Breast epithelium (tissue), 4 donors: ENCODE measurements at places on chromosomes 13 and 19. TPM values are rescaled to one million over a fixed set of nuclear protein-coding genes. Genes with fewer than 3 reads are reported as not detected.

SIGLEC12 gene
- total RNA-seq, result not detected

LILRB2 gene
- 0.98 TPM for total RNA-seq

SGCG gene
- 18.1 TPM for total RNA-seq

KLK13 gene
- total RNA-seq, result not detected

CEACAM16 gene
- total RNA-seq, result not detected

SYT3 gene
- 0.33 TPM for total RNA-seq

CALR3 gene
- not detected for total RNA-seq

TTYH1 gene
- total RNA-seq, result 0.48 TPM

LRRC4B gene
- 1.3 TPM for total RNA-seq

CHST8 gene
- 14.1 TPM for total RNA-seq

GRCh38 chr13:25783601-25784024 is 268.2 kb downstream of the SHISA2 start:
- no peaks in the 10 kb centered on the region for H3K27me3 ChIP-seq
- no peak overlapping the region for H3K4me3 ChIP-seq
- H3K27ac ChIP-seq, result no peak overlapping the region
- DNase-seq, result no peak
- H3K4me1 ChIP-seq, result no peaks in the 10 kb centered on the region
- no peaks in the 10 kb centered on the region for H3K36me3 ChIP-seq

- no peak overlapping the region for H3K4me3 ChIP-seq
- H3K36me3 ChIP-seq, result no peaks in the 10 kb centered on the region
- H3K4me1 ChIP-seq, result no peaks in the 10 kb centered on the region
- no peak overlapping the region for H3K27ac ChIP-seq
- DNase-seq, result no peak
These were observed 1564.3 kb upstream of the PRR20A start for GRCh38 chr13:55576389-55576788.

GRCh38 chr13:97043302-97043701 is 49.0 kb upstream of the OXGR1 start:
- no peaks in the 10 kb centered on the region for H3K27me3 ChIP-seq
- no peak for DNase-seq
- no peaks in the 10 kb centered on the region for H3K4me1 ChIP-seq

DNA sequence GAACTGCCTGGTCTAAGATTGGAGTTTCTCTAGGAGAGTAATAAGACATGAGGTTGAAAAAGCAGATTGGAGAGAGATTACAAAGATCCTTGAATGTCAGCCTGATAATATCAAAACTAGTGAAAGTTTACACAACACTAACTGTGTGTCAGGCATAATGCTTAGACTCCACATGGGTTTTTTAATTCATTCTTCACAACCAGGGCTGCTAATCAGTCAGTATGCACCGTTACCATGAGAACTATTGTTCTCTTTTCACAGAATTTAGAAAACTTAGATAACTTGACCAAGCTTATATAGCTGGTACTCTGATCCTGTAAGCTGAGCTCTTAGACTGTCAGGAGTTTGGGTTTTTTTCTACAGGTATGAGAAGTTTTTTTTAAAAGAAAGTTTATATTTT is 46.6 kb upstream of the TSC22D1 start:
- no peak for DNase-seq
- no peaks in the 10 kb centered on the region for H3K27me3 ChIP-seq
- no peak overlapping the region for H3K4me3 ChIP-seq
- no peaks in the 10 kb centered on the region for H3K36me3 ChIP-seq
- H3K4me1 ChIP-seq, result no peaks in the 10 kb centered on the region

- no peak overlapping the region for H3K4me3 ChIP-seq
- no peaks in the 10 kb centered on the region for H3K4me1 ChIP-seq
- no peaks in the 10 kb centered on the region for H3K36me3 ChIP-seq
- DNase-seq, result no peak
- no peaks in the 10 kb centered on the region for H3K27me3 ChIP-seq
These were observed 47.1 kb upstream of the ZMYM5 start for GRCh38 chr13:19910336-19911072.

DNA sequence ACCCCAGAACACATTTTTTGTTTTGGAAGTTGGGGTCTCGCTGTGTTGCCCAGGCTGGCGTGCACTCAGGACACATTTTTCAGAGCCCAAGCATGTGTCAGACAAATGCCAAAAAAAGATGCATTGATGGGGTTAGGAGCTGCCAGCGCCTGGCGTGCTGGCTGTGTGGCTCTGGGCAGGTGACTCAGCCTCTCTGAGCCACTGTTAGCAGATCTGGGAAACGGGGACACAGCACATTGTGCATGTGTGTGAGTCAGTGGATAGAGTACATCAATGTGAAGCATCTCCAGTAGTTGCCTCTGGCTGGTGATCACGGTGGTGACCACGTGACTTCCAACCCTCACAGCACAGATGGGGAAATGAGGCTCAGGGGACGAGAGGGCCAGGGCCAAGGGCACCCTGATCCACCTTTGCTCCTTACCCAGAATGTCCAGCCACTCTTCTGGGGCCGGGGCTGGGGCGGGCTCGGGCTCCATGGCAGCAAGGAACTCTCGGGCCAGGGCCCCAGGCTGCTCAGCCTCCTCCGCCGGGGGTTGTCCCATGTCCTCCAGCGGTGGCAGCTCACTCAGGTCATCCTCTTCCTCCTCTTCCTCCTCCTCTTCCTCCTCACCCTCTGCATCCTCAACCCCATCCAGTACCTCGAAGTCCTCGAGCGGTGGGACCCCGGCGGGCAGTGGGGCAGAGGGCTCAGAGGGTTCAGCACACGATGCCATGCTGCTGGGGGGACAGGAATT is 1.9 kb downstream of the FKBP8 start:
- no peaks in the 10 kb centered on the region for H3K27me3 ChIP-seq
- H3K36me3 ChIP-seq, result peaks cover 5% of the 10 kb centered on the region
- no peaks in the 10 kb centered on the region for H3K4me1 ChIP-seq
- H3K4me3 ChIP-seq, result no peak overlapping the region
- no peak for DNase-seq

GRCh38 chr19:40444825-40445312 is 734 bp upstream of the SERTAD3 start:
- H3K4me1 ChIP-seq, result no peaks in the 10 kb centered on the region
- DNase-seq, result no peak
- H3K4me3 ChIP-seq, result peak overlapping the region; percentile 95
- H3K36me3 ChIP-seq, result no peaks in the 10 kb centered on the region

GRCh38 chr13:104854007-104854406 is 1681.5 kb downstream of the EFNB2 start:
- H3K36me3 ChIP-seq, result no peaks in the 10 kb centered on the region
- no peaks in the 10 kb centered on the region for H3K27me3 ChIP-seq
- H3K4me3 ChIP-seq, result no peak overlapping the region
- no peak overlapping the region for H3K27ac ChIP-seq

- H3K4me1 ChIP-seq, result peaks cover 4% of the 10 kb centered on the region
- DNase-seq, result no peak
- H3K27ac ChIP-seq, result no peak overlapping the region
These were observed 86.8 kb upstream of the RNF113B start for GRCh38 chr13:98263841-98264240.

GRCh38 chr19:54100561-54100960 is at the start of gene OSCAR:
Gene OSCAR (minus strand): TSS chr19:54100803. CDS start chr19:54100792, 11 bp downstream.
- H3K27me3 ChIP-seq, result peaks cover 3% of the 10 kb centered on the region
- H3K36me3 ChIP-seq, result no peaks in the 10 kb centered on the region
- no peak within 1 kb of the TSS for H3K4me3 ChIP-seq
- no peaks in the 10 kb centered on the region for H3K4me1 ChIP-seq
- DNase-seq, result no peak

DNA sequence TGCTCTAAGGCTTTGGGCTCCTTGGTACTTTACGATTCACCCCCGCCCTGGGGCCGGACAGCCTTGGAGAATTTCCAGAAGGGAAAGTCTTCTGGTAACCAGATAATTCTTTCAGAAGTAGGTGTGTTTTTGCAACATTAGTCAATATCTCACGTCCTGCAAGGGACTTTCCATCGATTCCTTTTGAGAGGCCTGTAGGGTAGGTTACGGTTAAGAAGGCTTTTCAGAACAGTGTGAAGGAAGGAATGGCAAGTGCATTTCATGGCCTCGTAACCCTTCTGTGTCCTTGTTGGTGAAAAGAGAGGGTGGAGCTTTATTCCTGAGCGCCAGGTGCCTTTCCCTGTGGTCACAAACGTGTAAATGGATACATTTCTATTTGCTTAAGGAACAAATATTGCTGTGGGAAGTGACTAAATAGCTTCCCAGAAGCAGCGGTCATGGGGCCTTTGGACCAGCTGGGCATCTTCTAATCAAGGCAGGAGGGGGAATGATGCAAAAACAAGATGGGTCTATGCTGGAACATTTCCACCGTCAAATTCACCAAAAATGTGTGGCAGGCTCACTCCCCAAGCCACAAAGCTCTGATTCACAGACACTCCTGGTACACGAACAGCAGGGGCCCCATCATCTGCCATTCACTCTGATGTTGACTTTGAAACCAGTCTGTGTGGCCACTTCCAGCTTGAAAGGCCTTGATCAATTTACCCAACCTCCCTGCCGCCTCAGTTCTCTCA is 99.2 kb downstream of the ANKRD10 start:
- H3K27ac ChIP-seq, result no peak overlapping the region
- H3K36me3 ChIP-seq, result no peaks in the 10 kb centered on the region
- DNase-seq, result no peak
- H3K4me1 ChIP-seq, result no peaks in the 10 kb centered on the region
- H3K4me3 ChIP-seq, result no peak overlapping the region

DNA sequence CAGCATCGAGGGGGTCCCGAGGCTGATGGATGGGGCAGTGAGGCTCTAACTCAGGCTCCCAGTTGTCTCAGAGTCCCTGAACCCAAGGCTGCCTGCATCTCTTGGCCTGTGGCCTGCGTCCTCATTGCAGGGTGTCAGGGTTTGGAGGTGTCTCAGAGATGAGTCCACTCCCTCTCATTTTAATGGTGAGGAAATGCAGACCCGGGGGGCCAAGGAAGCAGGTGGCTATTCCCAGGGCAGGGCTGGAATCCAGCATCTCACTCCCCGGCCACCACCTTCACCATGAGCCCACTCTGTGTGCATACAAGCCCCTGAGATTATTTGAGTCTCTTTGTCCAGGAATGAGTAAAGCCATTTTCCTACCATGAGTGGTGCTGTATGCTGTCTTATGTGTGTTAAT is 21.4 kb downstream of the TEX29 start:
- no peak overlapping the region for H3K27ac ChIP-seq
- H3K27me3 ChIP-seq, result no peaks in the 10 kb centered on the region
- H3K4me3 ChIP-seq, result no peak overlapping the region
- DNase-seq, result no peak
- H3K36me3 ChIP-seq, result no peaks in the 10 kb centered on the region

DNA sequence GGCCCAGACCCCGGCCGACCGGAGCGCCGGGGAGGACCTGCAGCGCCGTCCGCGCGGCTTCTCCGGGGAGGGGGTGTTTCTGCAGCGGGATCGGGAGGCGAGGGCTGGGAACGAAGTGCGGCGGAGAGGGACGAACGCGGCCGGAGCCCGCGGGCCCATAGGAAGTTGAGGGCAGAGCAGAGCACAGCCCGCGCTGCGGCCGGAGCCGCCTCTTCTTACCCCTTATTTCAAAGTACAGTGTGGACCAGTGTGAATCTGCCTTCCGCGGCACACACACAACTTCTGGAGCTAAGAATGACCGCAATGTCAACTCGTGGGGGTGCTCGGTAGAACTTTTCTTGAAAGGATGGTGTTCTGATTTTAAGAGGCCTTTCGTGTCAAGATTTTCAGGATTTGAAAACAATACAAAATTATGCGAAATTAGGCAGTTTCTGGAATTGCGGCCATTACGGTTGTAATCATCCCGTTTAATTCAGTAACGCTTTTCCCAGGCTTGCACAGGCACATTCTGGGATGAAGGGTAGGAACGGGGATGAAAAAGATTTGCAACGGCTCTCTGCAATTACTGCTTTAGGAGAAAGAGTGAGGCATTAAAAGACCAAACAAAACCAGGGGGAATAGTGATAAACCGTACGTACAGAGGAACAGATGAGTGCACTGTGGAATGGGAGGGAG is 821 bp downstream of the TDRD3 start:
- H3K36me3 ChIP-seq, result no peaks in the 10 kb centered on the region
- DNase-seq, result peak; percentile 29
- H3K27me3 ChIP-seq, result no peaks in the 10 kb centered on the region
- peak overlapping the region; percentile 94 for H3K27ac ChIP-seq
- no peaks in the 10 kb centered on the region for H3K4me1 ChIP-seq
- peak overlapping the region; percentile 86 for H3K4me3 ChIP-seq

GRCh38 chr13:78712831-78713230 is 53.9 kb upstream of the OBI1 start:
- H3K4me1 ChIP-seq, result no peaks in the 10 kb centered on the region
- no peaks in the 10 kb centered on the region for H3K27me3 ChIP-seq
- H3K4me3 ChIP-seq, result no peak overlapping the region

DNA sequence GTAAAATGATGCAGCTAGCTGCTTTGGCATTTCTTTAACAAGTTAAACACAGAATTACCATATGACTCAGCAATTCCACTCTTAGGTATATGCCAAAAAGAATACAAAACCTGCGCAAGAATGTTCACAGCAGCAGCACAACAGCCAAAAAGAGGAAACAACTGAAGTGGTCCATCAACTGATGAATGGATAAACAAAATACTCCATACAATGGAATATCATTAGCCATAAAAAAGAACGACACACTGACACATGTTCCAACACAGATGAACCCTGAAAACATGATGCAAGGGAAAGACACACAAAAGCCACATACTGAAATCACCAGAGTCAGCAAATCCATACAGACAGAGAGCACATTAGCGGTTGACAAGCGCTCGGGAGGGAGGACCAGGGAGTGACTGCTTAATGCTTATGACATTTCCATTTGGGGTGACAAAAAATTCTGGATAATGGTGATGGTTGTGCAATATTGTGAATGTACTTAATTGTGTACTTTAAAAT is 3.0 kb downstream of the PCID2 start:
- DNase-seq, result no peak
- H3K4me3 ChIP-seq, result no peak overlapping the region
- no peaks in the 10 kb centered on the region for H3K27me3 ChIP-seq
- no peaks in the 10 kb centered on the region for H3K36me3 ChIP-seq
- no peaks in the 10 kb centered on the region for H3K4me1 ChIP-seq
- no peak overlapping the region for H3K27ac ChIP-seq

DNA sequence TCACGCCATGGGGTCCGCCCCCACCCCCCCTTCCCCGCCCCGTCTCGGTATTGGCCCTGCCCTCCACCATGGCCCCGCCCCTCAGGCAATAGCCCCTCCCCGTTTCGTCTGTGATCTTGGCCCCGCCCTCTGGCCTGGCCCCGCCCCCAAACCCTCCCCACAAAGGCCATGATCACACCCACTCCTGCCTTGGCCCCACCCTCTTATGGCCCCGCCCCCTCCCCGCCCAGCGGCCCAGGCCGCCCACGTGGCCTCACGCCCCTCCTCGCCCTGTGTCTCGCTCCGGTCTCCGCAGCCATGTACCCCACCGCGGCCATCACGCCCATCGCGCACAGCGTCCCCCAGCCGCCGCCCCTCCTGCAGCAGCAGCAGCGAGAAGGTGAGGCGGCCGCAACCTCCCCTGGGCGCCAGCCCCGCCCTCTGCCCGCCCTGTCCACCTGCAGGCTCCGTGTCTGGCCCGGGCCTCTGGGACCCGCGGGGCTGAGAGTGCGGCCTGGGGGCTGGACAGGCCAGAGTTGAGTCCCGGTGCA is 61.3 kb downstream of the CELF5 start:
- DNase-seq, result no peak
- no peaks in the 10 kb centered on the region for H3K36me3 ChIP-seq
- no peaks in the 10 kb centered on the region for H3K4me1 ChIP-seq
- peak overlapping the region; percentile 80 for H3K27ac ChIP-seq
- peak overlapping the region; percentile 46 for H3K4me3 ChIP-seq
